Stimulated activated CD8-positive, alpha-beta memory T cell treated with anti-CD3 and anti-CD28 coated beads, Interleukin-4, amount 100 ng/mL, for 1 hour (primary cell): ENCODE measurements at places on chromosomes 16 and 17.

- no peak for DNase-seq
These were observed 40.5 kb upstream of the ACSF3 start for GRCh38 chr16:89052890-89053724.

DNA sequence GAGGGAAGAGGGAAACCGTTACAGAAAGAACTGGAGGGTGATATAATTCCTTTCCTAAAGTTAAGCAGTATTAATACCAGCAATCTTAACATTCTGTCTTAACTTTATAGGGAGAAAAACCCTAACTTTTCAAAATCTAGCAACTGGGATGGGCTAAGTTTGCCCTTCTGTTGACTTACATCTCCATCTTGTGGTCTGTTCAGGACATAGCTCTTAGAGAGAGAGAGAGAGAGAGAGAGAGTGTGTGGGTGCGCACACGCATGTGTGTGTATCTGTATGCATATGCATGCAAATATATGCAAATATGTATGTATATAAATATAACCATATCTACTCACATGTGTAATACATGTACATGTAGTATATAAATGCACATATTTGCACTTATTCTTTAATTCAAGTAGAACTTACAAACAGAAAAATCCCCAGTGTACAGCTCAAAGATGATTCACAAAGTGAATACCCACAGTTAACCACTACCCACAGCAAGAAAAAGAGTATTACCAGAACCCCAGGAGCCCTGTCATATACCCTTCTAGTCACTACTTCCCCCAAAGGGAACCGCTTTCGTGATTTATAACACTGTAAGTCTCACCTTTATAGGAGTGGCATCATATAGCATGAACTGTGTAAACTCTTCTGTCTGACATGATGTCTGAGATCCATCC lies 46.5 kb downstream of the STX8 start:
- DNase-seq: no peak

DNA sequence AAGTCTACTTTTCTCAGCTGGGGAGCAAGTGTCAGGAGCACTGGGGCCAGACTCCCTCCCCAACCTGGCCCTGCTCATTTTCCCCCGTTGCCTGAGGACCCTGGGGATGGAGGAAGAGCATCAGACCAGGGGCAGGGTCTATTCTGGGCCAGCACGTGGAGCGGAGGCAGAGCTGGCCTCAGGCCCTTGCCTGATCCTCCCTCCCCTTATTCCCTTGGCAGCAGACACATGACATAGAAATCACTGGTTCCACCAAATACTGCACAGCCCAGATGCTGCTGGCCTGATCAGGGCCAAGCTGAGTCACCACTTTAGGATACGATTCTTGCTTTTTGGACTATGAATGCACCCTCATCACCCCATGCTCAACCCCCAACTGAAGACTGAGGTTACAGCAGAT lies 15.8 kb upstream of the AGRP start:
- DNase-seq: no peak

DNA sequence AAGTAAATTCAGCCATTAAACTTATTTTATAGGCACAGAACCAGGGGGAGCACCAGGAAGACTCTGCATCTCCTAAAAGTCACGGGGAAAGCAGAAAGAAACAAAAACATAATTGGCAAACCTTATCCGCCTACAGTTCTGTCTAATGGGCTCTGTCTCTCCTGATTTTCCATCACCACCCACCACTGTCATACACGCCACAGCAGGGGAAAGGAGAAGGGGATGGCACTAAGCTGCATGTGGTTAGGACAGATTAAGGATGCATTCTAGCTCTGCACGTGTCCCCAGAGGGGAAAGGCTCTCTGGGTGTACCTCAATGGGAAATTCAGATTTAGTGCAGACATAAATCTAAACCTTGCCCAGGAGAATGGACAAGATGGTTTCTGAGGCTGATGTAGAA lies 359.8 kb downstream of the TMEM114 start:
- DNase-seq: no peak

DNA sequence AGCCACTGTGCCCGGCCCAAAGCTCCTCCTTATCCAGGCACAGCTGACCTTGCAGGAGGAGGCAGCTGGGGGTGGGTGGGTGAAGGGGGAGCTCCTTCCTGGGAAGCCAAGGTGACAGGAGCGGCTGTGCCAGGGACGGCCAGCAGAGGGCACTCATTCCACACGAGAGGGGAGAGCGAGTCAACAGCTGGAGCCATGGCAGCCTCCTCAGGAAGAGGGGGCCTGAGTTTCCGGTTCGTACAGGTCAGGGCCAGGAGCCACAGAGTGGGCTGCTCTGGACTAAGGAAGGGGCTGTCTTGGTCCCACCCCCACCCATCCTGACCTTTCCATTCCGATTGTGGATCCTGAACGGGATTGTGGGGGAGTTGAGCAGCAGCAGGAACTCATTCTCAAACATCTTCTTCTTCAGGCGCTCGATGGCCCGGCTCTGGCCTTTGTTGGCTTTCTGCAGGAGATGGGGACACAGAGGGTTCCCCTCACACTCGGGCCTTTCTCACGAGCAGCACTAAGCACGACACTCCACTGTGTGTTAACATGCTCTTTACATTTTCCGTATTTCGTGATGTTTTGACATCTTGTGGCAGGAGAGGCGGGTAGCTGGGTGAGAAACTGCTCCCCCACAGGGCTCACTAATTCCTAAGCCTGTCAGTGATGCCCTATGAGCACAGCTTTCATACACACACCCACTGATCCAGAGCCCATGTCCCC lies 61.6 kb downstream of the TIMM22 start:
- no peak for DNase-seq

DNA sequence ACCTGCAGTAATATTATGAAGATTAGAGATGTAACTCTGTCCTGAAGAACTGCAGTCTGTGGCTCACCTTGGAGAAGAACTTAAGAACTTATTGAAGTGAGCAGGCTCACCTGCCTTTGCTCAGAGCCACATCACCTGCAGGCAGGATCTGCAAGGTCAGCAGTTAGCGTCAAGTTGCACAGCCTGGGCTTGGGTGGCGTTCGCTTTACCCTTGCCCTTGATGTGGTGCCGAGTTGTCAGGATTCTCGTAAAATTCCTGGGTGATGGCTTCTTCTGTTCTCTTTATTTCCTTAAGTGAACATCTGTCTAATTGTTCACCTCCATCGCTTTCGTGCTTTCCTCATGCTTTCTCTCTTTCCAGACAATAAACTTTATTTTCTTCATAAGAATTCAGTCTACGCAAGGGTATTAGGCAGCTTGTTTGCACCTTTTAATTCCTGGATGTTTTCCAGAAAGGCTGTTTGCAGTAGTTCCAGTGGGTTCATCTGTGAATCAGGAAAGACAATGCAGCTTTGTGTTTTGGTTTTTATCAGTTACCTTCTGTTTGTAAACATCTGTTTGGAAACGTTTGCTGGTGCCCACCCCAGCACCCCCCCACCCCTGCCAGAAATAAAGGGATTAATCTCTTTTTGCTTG lies 254.3 kb downstream of the WWOX start:
- no peak for DNase-seq

DNA sequence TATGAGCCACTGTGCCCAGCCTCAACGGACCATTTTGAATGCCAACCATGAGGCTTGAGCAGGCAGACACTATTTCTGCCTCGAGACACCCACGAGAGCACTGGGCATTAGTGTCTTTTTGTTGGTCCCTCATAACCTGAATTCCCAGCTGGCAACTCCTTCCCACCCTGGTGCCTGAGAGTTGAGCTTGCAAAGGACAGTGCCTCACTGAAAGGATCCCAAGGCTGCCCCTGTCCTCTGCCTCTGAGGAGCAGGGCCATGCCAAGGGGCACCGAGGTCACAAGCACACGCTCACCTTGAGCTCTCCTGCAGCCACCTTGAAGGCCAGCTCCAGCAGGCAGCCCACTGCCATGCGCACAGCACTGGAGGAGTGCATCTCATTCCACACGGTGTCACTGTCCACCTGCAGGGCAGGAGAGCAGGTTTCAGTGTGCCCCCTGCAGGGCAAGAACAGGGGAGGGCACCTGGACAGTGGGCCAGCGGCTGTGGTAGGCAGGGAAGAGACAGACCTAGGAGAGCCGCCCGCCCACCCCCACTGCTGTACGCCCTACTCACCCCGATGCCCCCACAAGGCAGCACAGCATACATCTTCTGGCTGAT lies 12.8 kb downstream of the G6PC3 start:
- no peak for DNase-seq

- no peak for DNase-seq
These were observed 45.3 kb downstream of the DDX19A start for GRCh38 chr16:70391881-70392481.

- DNase-seq: no peak
These were observed 2.8 kb upstream of the SPATA2L start for GRCh38 chr16:89704281-89704680.

DNA sequence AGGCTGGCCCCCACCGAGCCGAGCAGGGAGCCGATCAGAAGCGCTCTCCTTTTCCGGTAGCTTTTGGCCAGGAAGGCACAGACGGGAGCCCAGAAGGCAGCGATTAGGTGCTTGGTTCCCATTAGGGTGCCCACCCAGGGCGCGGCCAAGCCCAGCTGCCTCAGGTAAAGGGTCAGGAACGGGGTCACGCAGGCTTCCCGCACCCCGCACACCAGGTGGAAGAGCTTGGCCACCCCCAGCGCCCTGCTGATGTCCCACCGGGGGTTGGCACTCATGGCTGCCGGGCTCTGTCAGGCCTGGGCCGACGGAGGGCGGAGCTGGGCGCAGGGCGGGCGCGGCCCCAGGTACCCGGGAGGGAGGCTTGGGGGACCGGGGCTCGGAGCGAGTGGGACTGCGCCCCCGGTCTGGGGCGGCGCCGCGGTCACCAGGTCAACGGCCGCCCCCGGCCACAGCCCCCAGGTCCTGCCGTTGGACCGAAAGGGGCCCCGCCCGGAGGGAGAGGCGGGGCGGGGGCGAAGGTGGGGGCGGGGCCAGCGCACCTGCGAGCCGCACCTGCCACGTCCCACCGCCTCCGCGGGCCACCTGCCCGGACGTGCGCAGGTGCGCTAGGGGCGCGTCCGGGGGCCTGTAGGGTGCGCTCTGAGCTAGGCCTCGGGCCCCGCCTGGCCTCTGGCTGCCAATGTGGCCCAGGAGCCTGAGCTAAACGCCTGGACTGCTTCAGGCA lies at the start of gene MFSD6L:
Gene MFSD6L (minus strand): TSS at position 520 of the 724 bp plus-strand sequence. CDS start 245 bp downstream, at position 275.
- DNase-seq: no peak

DNA sequence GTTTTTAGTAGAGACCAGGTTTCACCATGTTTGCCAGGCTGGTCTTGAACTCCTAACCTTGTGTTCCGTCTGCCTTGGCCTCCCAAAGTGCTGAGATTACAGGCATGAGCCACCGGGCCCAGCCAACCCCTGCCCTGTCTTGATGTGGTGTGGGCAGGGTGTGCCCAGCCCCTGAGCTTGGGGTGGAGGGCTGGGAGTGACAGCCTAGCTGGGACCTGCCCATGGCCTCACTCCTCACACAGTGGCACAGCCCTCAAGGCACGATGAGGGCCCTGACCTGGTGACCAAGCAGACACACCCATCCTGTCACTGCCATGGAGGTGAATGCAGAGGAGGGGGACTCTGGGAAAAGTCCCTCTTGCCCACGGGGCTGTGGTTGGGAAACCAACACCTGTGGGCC lies 3.0 kb downstream of the IL32 start:
- DNase-seq: no peak
